ENCODE measurements at places on chromosomes 1 and 21. TPM values are rescaled to one million over a fixed set of nuclear protein-coding genes. Genes with fewer than 3 reads are reported as not detected.

GRCh38 chr1:182207300-182207699 is 145.8 kb upstream of the ZNF648 start:
- no peak for DNase-seq

GRCh38 chr1:161531986-161532643 is 7.8 kb downstream of the HSPA6 start:
- no peak for DNase-seq

- no peak for DNase-seq
These were observed 41.7 kb upstream of the IL20 start for GRCh38 chr1:206823727-206824126.

DNA sequence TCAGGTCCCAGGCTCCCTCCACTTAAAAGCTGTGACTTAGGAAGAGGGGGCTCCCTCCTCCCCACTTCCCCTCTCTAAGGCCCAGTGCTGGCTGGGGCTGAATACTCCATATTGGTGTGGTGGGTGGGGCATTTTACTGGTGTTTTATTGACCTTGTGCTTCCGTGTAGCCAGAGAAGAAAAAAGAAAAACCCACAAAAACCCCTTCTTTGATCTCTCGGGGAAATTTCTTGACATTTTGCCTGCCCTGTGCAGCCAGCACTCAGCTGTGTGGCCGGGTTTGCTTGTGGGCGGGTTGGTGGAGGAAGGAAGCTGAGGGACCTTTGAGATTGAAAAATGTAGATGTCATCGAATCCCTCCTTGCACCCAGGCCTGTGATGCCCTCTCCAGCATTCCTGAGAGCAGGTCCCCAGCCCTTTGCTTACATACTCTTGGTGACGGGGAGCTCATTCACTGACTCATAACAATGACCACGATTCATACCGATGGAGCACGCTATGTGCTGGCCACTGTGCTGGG is 24.8 kb downstream of the TNFRSF8 start:
- DNase-seq = no peak

- DNase-seq = no peak
These were observed 6.9 kb upstream of the SLC35F3 start for GRCh38 chr1:233897325-233898162.

DNA sequence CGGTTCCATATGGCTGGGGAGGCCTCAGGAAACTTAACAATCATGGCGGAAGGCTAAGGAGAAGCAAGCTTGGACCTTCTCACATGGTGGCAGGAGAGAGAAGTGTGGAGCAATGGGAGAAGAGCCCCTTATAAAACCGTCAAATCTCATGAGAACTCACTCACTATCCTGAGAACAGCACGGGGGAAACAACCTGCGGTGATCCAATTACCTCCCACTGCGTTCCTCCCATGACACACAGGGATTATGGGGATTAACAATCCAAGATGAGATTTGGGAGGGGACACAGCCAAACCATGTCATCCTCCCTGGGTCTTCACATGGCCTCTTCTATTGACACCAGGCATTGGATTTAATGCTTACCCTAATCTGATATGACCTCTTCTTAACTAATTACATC is 455.1 kb upstream of the VAMP3 start:
- DNase-seq = no peak

GRCh38 chr1:156677616-156678596 is 699 bp upstream of the NES start:
- peak; percentile 31 for DNase-seq

DNA sequence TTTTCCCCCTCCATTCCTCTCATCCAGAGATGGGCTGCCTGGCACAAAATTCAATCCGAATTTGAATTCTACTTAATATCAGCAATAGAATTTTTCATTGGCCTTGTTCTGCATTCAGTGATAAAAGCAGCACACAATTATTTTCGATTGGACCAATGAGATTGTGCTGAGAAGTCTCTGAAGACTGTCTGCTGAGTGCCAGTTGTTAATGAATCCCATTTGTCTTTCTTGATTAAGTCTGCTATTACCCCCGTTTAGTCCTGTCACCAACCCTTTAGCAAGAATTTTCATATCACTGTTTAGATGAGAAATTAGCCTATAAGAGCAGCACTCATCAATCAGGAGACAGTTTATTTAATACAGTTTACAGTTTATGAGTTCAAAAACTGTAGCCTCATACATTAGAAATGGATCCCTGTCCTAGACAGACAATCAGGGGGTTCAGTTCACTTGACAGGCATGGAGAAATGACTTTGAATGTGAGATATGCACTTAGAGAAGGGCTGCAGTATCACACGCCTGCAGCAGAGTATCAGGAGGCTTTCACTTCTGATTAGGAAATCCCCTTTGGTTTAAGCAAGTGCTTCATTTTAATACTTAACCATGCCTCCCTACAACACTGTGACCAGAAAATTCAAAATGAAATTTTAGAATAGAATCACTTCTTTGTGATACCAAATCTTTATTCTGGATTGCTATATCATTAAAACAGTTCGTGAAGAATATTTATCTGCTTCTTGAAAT is 304.7 kb upstream of the PTBP2 start:
- DNase-seq = no peak

GRCh38 chr1:222464841-222465210 is 83.1 kb downstream of the HHIPL2 start:
- DNase-seq = peak; percentile 11

GRCh38 chr1:228552596-228553176 is 65.5 kb downstream of the RNF187 start:
- DNase-seq = no peak

- DNase-seq = no peak
These were observed 18.0 kb downstream of the MEGF6 start for GRCh38 chr1:3593334-3593733.

GRCh38 chr1:60765204-60765603 is 317.2 kb upstream of the NFIA start:
- DNase-seq = no peak

GRCh38 chr1:245762396-245762910 is 607.7 kb downstream of the KIF26B start:
- DNase-seq = no peak

GRCh38 chr1:1376551-1377226 is 1.7 kb upstream of the AURKAIP1 start:
- no peak for DNase-seq

DNA sequence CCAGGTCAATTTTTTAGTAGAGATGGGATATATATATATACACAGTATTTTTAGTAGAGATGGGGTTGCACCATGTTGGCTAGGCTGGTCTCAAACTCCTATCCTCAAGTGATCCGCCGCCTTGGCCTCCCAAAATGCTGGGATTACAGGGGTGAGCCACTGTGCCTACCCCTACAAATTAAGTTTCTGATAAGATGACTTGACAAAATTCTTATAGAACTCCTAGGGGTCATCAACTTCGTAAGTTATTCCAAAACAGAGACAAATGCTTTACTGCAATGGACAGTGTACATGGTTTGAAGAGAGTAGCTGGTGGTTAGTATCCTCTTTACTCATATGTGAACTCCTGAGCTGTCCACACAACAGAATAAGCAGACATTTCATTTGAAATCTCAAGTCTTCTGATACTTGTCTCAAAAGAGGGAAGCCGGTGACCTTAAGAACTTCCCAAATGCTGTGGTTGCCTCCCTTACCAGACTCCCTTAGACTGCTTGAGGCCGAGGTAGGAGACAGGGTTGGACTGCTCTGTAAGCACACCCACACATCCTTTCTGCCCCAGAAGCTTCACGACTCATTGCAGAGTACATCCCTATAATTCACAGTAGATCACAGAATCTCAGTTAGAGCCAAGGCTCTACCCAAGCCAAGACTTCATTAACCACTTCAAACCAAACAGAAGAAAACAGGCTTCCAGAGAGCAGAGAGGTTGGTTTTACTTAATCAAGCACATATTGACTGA is 244.1 kb upstream of the IRF2BP2 start:
- no peak for DNase-seq

DNA sequence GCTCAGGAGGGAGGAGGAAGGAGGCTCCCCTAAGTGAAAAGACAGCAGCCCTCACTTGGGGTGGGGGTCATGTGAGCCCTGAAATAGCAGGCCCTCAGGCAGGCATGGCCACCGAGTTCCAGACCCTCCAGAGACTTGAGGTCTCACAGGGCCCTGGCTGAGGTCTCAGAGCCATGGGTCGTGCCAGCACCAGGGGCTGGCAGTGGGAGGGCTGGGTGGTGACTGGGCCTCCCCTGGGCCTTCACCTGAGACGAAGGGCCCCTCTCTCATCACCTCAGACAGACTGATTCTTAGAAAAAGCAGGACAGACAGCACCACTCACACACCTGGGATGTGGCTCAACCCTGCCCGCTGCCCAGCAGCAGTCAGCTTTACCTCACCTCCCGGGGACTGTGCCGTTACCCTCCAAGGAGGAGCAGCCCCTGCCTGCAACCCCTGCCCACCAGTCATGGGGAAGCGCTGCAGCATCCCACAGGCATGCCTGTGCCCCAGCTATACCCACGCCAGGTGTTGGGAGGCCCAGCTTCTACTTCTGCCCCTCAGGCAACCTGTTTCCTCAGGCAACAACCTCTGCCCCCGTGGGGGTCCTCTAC is 42.6 kb upstream of the LRP8 start:
- no peak for DNase-seq

DNA sequence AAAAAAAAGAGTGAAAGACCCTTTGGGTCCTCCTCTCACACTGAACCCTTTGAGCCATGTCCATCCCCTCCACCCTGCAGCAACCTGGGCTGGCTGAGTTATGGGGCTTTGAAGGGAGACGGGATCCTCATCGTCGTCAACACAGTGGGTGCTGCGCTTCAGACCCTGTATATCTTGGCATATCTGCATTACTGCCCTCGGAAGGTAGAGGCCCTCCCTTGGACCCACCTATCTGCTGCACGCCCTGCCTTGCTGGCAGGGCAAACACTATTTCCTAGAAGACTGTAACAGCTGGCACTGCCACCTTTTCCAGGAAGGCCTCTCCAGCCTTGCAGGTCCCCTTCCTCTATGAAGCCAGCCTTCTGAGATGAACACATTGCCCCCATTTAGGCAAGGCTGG is 1.1 kb downstream of the SLC50A1 start:
- DNase-seq = no peak

DNA sequence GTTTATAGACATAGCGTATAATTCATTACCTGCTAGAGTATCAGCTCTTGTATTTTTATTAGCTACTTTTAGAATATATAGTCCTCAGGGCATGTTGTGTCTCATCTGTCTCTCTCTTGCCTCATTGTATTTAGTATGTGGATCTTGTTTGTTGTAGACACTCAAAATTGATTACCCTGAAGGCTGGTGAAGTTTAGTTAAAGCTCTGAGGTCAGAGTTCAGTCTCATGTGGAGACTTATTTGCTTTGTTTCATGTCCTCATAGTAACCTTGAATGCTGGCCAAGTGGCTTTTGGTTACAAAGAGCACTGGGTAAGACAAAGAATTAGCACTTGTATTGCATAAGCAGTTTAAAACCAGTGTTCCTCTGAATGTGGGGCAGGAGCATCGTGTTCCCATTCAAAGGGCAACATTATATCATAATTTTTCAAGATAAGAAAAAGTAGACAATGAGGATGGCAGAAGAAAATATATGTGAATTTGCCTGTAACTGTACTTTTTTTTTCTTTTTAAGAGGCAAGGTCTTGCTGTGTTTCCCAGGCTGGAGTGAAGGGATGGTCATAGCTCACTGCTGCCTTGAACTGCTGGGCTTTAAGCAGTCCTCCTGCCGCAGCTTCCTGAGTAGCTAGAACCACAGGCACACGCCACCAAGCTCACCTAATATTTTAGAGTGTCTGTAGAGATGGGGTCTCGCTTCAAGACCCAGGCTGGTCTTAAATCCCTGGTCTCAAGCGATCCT is 17.4 kb downstream of the CNST start:
- DNase-seq = no peak

Gene SYTL1
- total RNA-seq = not detected

Gene CA6
- not detected for total RNA-seq

Gene FCGR3B
- total RNA-seq = 0.31 TPM

Gene ORC1
- 0.94 TPM for total RNA-seq

Gene SGIP1
- 77.4 TPM for total RNA-seq

Gene TEX38
- not detected for total RNA-seq

Data from occipital lobe (tissue), 3 donors.